ENCODE measurements at places on chromosomes 5 and 9. TPM values are rescaled to one million over a fixed set of nuclear protein-coding genes. Genes with fewer than 3 reads are reported as not detected.

DNA sequence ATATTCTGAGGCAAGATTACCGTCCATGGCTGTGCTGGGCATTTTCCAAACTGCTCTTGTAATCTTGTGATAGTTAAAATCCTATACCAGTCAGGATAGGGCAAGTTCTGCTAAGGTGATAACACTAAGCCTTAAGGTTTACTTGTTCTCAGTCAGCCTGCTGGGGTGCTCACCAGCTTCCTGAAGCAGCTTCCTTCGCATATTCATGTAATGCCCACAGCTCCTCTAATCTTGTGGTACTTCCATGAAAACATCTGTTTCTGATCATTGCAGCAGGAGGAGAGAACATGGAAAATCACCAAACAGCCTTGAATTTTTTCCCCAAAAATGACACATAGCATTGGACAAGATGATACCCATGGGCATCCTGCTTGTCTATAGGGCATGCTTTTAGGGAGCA, 473.2 kb downstream of the MED10 start:
- no peaks in the 10 kb centered on the region for H3K36me3 ChIP-seq
- no peak for DNase-seq
- no peaks in the 10 kb centered on the region for H3K4me1 ChIP-seq
- no peak overlapping the region for H3K27ac ChIP-seq
- H3K27me3 ChIP-seq: no peaks in the 10 kb centered on the region

DNA sequence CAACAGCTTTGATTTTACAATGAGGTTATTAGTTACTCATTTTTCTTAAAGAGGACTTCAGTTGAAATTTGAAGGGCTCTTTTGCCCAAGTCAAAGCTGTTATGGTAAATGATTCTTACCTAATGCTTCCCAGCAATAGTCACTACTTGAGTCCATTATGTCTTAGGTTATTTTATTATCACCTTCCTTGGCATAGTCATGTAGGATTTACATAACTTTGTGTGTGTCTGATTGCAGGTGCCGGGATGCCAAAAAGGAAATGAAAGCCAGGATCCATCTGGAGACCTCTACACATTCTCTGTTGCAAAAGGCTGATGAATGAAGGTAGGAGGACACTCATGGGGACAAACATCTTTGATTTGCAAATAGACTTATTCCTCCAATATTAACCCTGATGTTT, 38.8 kb upstream of the PLPPR1 start:
- no peak overlapping the region for H3K27ac ChIP-seq
- no peak overlapping the region for H3K4me3 ChIP-seq
- H3K27me3 ChIP-seq: no peaks in the 10 kb centered on the region
- no peak for DNase-seq

DNA sequence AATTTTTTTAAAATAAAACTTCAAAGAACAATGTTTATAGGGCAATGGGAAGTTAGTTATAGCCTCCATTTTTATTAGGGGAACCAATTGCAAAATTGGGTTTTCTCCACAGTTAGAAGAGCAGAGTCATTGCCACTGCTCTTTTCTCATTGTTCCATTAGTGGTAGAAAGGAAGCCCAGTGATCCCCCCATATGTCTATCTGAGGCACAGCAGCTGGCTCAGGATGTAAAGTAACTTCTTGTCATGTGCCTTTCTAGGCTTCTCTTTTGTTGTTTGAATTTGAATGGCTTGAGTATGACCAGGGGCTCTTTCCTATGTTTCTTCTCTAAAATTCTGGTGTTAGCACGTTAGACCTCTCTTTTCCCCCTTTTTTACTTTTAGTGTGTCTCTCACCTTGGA, 61.2 kb downstream of the UBAP1 start:
- no peak overlapping the region for H3K4me3 ChIP-seq
- DNase-seq: no peak
- H3K4me1 ChIP-seq: no peaks in the 10 kb centered on the region
- H3K27ac ChIP-seq: no peak overlapping the region
- peaks cover 30% of the 10 kb centered on the region for H3K36me3 ChIP-seq

DNA sequence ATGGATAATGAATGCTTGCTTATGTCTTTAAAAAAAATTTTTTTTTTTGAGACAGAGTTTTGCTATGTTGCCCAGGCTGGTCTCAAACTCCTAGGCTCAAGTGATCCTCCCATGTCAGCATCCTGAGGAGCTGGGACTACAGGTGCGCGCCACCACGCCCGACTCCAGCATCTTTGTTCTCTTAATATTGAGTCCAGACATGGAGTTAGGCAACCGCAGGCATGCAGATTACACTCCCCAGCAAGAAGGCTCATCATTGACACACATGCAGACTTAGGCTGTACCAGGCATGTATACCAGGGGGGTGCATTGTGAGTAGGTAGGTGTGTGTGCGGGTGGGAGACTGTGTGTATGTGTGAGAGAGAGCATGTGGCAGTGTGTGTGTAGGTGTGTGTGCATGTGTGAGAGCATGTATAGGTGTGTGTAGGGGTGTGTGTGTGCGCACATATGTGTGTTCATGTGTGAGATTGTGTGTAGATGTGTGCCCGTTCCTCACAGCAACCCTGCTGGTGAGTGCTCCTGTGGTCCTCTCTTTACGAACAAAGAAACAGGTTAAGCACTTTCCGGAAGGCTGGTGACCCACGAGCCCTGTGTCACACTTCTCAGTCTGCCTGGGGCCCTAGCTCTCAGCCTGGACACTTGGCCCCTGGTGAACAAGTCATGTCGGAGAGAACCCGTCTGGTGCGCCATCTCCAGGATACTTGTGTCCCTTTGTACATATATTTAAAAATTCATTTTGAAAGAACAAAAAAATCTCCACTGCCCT, 6.2 kb downstream of the OBP2B start:
- no peaks in the 10 kb centered on the region for H3K4me1 ChIP-seq
- no peak overlapping the region for H3K27ac ChIP-seq
- no peak for DNase-seq
- H3K36me3 ChIP-seq: no peaks in the 10 kb centered on the region

DNA sequence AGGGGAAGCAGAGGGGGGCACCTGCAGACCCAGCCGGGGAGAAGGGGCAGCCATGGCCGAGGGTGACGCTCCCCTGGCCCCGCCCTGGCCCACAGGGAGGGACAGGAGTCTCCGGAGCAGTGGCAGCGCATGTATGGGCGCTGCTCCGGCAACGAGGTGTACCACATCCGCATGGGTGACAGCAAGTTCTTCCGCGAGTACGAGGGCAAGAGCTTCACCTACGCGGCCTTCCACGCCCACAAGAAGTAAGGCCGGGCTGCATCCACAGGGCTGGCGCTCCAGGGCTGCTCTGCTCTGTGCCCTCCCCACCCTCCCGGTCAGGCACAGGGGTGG, 68.2 kb downstream of the KCNT1 start:
- DNase-seq: no peak
- H3K4me1 ChIP-seq: no peaks in the 10 kb centered on the region
- no peaks in the 10 kb centered on the region for H3K27me3 ChIP-seq
- no peak overlapping the region for H3K27ac ChIP-seq
- H3K36me3 ChIP-seq: no peaks in the 10 kb centered on the region

GRCh38 chr5:107300721-107301327, 369.9 kb downstream of the EFNA5 start:
- H3K27me3 ChIP-seq: no peaks in the 10 kb centered on the region
- H3K4me1 ChIP-seq: no peaks in the 10 kb centered on the region
- no peak overlapping the region for H3K27ac ChIP-seq
- DNase-seq: no peak

The CCNI2 gene
- not detected for total RNA-seq

The HACD4 gene
- total RNA-seq: not detected

The OR2V1 gene
- not detected for total RNA-seq

DNA sequence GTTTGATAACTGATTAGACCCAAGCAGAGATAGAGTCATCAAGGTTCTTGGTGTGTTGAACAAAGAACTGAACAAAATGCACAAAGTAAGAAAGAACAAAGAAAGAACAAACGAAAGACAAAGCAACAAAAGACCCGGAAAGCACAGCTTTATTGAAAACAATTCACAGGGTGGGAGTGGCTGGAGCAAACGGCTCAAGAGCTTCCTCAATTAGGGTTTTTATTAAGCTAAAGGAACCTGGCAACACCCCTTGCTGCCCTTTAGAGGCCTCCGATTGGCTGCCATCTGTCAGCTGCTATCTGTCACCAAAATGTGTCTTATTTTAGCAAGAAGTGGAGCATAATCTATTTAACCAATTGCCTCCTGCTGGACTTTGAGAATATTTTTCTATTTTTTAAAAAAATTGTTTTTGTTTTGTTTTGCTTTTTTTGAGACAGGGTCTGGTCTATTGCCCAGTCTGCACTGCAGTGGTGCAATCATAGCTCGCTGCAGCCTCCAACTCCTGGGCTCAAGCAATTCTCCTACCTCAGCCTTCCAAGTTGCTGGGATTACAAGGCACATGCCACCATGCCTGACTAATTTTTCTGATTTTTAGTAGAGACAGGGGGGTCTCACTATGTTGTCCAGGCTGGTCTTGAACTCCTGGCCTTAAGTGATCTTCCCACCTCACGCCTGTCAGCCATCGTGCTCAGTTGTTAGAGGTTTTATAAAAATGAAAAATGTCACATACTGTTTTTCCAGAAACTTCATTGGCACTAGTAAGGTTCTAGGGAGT, 7.7 kb upstream of the ABO start:
- no peaks in the 10 kb centered on the region for H3K36me3 ChIP-seq
- H3K27ac ChIP-seq: no peak overlapping the region
- DNase-seq: no peak
- H3K4me1 ChIP-seq: no peaks in the 10 kb centered on the region
- peaks cover 12% of the 10 kb centered on the region for H3K27me3 ChIP-seq
- no peak overlapping the region for H3K4me3 ChIP-seq

The EIF4E1B gene
- total RNA-seq: not detected

The SPINK6 gene
- total RNA-seq: not detected

DNA sequence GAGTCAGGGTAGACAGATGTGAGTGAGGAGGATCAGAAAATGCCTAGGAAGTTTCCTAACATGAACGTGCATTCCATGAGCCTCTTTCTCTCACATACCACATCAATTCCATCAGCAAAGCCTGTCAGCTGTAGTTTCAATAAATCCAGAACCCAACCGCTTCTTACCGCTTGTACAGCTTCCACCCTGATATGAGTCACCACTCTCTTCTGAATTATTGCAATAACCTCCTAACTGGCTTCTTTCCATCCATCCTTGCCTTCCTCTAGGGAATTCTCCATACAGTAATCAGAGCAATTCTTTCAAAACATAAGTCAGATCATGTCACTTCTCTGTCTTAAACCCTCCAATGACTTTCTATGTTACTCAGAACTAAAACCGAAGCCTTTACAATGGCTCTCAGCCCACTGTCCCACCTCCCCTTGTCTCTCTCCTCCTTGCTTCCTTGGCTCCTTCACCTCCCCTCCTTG, 8.1 kb upstream of the RAD23B start:
- peak overlapping the region; percentile 57 for H3K27ac ChIP-seq

DNA sequence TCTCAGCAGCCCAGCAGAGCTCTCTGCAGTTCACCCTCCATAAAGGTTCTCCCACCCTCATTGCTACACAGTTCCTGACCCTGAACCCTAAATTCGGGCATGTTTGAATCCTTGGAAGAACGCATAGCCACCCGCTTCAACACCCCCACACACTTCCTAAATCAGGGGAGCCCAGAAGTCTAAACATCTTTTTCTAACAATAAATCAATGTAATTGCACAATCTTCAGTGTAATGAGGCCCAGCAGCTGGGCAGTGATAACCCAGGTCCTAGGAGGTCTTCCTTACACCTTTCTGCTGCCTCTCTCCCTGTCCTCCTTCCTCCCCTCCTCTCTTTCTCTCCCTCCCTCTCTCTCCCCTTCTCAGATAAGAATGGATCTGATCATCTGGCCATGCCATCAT, 88.0 kb downstream of the IRX2 start:
- H3K4me3 ChIP-seq: no peak overlapping the region
- 0 out of 2 replicates have a peak, but pooled peaks cover 3% of the 10 kb centered on the region for H3K27me3 ChIP-seq
- DNase-seq: no peak

The THBS4 gene
- 6.0 TPM for total RNA-seq

The FGF1 gene
- not detected for total RNA-seq

- no peak for DNase-seq
- H3K36me3 ChIP-seq: no peaks in the 10 kb centered on the region
- H3K27ac ChIP-seq: no peak overlapping the region
Observed at GRCh38 chr9:115978659-115979096, 174.9 kb upstream of the PAPPA start.

- no peaks in the 10 kb centered on the region for H3K27me3 ChIP-seq
- H3K27ac ChIP-seq: no peak overlapping the region
- no peaks in the 10 kb centered on the region for H3K4me1 ChIP-seq
- no peak overlapping the region for H3K4me3 ChIP-seq
- no peaks in the 10 kb centered on the region for H3K36me3 ChIP-seq
- DNase-seq: no peak
Observed at GRCh38 chr5:4005335-4005734, 409.7 kb downstream of the IRX1 start.

GRCh38 chr9:12701126-12701525, 7.9 kb downstream of the TYRP1 start:
- no peak overlapping the region for H3K27ac ChIP-seq
- H3K4me3 ChIP-seq: no peak overlapping the region
- no peak for DNase-seq
- H3K36me3 ChIP-seq: no peaks in the 10 kb centered on the region
- no peaks in the 10 kb centered on the region for H3K27me3 ChIP-seq

The FBXO10 gene
- 31.3 TPM for total RNA-seq

GRCh38 chr5:52603778-52604554, 183.8 kb upstream of the ITGA1 start:
- no peak overlapping the region for H3K27ac ChIP-seq
- DNase-seq: no peak
- H3K36me3 ChIP-seq: no peaks in the 10 kb centered on the region
- 0 out of 2 replicates have a peak, but pooled peaks cover 3% of the 10 kb centered on the region for H3K27me3 ChIP-seq
- no peaks in the 10 kb centered on the region for H3K4me1 ChIP-seq

- no peak for DNase-seq
- H3K4me1 ChIP-seq: peaks cover 23% of the 10 kb centered on the region
- no peak overlapping the region for H3K27ac ChIP-seq
- peaks cover 5% of the 10 kb centered on the region for H3K36me3 ChIP-seq
- no peak overlapping the region for H3K4me3 ChIP-seq
Observed at GRCh38 chr5:68376935-68377334, 161.4 kb downstream of the PIK3R1 start.

- no peaks in the 10 kb centered on the region for H3K27me3 ChIP-seq
- no peaks in the 10 kb centered on the region for H3K36me3 ChIP-seq
- no peak for DNase-seq
- no peak overlapping the region for H3K27ac ChIP-seq
- H3K4me1 ChIP-seq: no peaks in the 10 kb centered on the region
Observed at GRCh38 chr5:50300878-50301277, 140.2 kb downstream of the EMB start.

The TMC1 gene
- total RNA-seq: not detected

- H3K27me3 ChIP-seq: no peaks in the 10 kb centered on the region
- DNase-seq: no peak
- no peaks in the 10 kb centered on the region for H3K36me3 ChIP-seq
Observed at GRCh38 chr5:53730943-53731342, 170.5 kb downstream of the NDUFS4 start.
